Sigmoid colon (tissue), 7 donors: ENCODE measurements at places on chromosomes 4 and X. TPM values are rescaled to one million over a fixed set of nuclear protein-coding genes. Genes with fewer than 3 reads are reported as not detected.

The CTAG2 gene
- total RNA-seq = not detected

The GRID2 gene
- 0.16 TPM for total RNA-seq

The AMTN gene
- not detected for total RNA-seq

DNA sequence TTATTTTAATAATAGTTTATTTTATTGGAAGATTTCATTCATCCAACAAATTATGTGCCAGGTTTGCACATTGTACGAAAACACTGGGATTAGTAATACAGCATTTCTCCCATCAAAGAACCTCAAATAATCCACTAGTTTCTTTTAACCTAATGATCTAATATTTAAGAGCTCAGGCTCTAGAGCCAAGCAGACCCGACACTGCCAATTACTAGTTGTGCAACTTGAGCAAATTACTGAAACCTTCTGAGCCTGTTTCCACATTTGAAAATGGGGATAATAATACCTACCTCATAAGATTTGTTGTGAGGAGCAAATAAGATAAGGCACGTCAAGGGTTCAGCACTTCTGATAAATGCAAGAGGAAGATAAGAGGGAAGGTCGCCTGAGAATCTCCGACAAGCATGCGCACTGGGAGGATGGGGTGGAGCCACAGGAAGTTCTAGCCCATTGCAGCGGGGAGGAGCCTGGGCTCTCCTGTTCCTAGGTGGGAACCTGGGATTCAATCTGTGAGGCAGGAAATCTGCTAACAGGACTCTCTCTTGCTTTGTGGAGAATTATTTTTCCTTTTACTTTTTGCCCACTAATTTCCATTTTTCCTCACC, 141.5 kb upstream of the SMAD1 start:
- no peak for DNase-seq

- no peak for DNase-seq
Observed at GRCh38 chrX:39636481-39636880, 461.3 kb downstream of the BCOR start.

DNA sequence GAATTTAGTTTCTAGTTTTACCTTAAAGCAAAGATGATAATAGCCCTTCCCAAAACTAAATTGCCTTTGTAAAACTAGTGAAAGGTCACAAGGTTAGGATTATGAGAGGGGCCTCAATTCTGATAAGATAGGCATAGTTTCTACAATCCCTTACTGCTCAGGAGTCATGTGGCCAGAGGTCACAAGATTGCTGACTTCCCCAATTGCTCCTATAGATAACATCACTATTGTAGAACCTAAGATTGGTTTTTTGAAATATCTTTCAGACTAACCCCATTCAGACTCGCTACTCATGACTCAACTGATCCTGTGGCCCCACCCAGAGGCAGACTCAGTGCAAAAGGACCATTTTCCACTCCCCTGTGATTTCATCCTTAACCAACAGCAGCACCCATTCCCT, 70.3 kb downstream of the SCD5 start:
- DNase-seq = no peak

DNA sequence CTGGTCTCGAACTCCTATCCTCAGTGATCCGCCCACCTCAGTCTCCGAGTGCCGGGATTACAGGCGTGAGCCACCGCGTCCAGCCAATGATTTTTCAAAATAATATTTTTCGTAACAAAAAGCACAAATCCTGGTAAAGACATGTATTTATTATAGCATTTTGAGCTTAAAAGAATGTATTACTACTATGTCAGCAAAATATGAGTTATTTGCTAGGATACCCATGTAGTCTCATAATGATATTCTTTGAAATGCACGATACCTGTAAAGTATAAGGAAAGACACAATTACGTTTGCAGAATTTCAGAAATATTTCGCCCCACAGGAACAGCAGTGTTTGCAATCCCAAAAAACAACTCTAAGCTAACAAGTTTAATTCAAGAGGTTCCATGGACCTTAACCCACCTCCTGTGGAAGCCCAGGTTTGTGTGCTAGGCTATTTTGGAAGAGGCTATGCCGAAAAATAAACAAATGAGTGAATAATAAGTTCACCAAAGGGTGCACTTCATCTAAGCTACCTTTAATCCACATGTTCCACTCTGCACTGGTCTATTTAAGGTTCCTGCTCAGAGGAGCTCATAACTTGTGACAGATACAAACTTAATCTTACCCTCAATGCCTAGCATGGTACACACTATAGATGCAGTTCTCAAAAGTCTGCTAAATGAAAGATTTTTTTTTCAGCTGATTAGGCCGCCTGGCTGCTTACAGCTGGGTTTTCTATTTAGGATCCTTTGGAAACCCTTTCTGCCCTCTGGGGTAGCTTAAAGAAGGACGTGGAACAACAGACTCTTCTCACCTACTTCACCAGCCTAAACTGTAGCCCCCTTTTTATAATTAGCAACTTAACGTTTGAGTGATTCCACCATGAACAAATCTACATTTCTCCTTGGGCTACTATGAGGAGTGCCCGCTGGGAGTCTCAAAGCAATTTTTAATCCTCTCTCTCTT, 5.0 kb downstream of the FRYL start:
- no peak for DNase-seq

- DNase-seq = no peak
Observed at GRCh38 chr4:81639248-81639647, 167.5 kb upstream of the RASGEF1B start.

DNA sequence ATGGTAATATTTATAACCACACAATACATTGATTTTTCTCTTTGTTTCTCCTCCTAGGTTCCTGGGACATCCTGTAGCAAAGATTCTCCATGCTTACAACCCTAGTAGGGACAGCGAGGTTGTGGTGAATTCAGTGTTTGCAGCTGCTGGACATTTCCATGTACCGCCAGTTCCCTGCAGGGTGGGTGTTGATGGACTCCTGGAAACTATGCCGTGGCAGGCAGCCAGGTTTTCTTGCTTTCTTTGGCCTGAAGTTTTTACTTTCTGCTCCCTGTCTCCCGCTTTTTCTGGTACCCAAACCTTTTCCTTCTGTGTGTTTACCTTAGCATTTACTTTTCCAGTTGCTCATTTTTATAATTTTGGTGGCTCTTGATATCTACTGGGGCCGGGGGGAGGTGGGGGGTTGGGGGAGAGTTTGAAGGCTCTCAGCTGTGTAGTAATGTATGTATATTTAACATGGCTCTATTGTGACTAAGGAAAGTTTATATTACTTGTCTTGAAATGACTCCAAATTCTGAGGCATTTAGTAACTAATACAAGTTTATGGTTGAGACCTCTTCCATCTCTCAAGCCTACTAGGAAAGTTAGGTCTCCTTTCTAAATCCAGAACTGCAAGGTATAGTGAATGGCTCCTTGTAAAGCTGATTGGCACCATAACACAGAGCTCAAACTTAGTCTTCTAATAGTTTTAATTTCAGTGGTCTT, 89.7 kb downstream of the TMEM131L start:
- DNase-seq = peak; percentile 86

DNA sequence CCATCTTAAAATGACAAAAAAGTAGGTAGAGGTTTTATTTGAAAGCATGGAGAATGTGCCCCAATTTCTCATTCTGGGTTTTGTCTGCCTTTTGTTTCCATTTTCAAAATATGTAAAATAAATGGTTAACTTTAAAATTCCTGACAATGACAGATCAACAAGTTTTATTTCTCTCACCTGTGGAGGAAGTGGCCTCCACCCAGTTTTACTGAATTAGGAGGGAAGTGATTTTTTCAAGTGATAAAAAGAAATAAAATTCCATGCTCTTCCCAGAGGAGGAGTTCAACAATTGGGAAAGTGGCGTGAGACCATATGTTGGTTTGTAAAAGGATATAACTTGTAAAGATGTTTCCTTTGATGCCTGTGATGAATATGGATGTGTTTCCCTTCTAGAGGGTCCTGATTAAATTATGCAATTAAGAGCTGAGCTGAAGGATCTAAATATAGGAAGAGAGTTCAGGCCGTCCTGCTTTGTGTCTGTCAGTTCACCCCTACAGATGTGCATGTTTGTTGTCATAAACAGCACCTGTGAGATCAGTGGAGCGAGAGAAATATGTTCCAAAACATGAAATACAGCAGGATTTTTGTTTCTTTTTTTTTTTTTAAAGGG, 19.5 kb downstream of the SMAD1 start:
- DNase-seq = no peak
